ENCODE measurements at places on chromosomes 1 and 21.

- no peak for DNase-seq
Measured at GRCh38 chr1:201964261-201964660, 9.0 kb downstream of the TIMM17A start.

DNA sequence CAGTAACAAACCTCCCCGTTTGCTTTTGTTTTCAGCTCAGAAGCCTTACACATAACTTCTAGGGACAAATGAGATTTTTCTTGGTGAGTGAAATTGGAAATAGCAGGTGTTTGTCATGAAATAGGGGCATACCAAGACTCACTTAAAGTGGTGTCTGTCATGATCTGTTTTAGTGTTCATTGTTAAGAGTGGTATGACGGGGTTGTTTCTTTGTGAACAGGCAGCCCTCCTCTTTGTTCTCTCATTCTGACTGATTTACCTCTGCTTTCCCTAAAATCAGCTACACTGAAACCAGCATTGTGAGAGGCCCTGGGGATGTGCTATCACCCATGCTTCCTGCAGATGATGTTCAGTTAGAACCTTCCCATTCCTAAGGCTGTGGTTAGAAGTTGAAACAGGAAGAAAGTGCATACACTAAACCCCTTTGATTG is 2.5 kb upstream of the ERO1B start:
- DNase-seq: no peak

DNA sequence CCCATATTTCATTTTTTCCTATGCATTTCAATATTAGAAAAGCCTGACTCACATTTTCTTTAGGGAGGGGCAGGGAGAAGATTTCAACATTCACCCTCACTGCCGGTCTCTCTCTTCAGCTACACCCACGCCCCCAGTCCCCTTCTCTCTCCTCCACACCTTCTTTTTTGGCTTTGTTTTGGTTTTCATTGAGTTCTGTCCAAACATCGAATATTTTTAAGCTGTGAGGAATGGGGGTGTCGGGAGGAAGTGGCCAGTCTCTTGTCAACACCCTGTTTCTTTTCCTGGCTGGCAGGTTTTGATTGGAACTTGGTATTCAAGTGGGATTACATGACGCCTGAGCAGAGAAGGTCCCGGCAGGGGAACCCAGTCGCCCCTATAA is 177.3 kb downstream of the PGBD5 start:
- no peak for DNase-seq

DNA sequence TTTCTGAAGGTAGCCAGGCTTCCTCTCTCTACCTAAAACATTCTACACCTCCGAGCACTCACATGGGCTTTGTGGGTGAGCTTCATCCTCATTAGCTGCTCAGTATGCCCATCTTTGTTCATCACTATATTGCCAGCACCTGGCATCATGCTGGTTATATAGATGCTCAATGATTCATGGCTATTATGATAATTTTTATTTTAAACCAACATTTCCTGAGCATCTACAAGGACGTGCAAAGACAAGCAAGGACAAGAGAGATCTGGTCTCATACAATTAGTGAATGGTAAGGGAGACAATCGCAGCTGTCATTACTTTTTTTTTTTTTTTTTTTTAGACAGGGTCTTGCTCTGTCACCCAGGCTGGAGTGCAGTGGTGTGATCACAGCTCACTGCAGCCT is 11.3 kb upstream of the QSOX1 start:
- DNase-seq: no peak

DNA sequence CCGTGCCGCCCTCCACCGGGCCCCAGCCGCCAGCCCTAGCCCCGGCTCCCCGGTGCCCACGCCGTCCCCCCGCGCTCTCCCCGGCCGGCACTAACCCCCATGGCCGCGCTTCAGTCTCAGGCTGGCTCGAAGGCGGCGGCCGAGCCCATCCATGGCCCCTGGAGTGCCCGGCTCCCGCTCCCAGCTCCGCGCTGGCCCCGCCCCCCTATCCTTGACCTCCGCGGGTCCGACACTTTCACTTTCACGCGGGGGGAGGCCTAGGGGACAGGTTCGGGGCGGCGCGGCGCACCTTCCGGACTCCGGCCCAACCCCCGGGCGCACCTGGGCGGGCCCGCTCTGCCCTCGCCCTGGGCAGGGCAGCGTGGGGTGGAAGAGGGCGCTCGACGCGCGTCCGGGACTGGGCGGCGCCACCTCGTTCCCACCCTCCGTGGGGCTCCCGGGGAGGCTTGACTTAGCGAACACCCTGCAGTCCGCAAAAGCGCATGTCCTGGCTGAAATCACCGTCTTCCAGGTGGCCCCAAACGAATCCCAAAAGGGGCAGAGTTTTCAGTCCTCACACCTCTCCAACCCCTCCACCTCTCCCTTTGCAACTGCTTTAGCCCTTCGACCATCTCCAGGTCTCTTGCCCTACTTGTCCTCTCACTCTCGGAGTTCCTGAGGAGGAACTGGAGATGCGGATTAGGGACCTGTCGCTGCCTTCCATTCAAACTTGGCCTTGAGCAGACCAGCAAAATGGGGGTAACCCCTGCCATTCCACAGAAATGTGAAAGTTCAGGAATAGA is 3.9 kb upstream of the DENND2D start:
- DNase-seq: no peak
